ENCODE measurements at places on chromosomes 11 and 22.

- DNase-seq: no peak
These were observed 35.9 kb downstream of the PIK3C2A start for GRCh38 chr11:17171916-17172315.

DNA sequence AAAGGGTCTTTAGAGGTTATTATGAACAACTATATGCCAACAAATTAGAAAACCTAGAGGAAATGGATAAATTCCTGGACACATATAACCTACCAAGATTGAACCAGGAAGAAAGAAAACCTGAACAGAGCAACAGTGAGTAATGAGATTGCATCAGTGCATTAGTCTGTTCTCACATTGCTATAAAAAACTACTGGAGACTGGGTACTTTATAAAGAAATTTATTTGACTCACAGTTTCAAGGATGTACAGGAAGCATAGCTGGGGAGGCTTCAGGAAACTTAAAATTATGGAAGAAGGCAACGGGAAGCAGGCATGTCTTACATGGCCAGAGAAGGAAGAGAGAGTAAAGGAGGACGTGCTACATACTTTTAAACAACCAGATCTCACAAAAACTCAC is 70.8 kb upstream of the GNAZ start:
- DNase-seq: no peak

- DNase-seq: no peak
These were observed 10.0 kb downstream of the CXCR5 start for GRCh38 chr11:118893662-118894061.

GRCh38 chr11:45606514-45607281 is 58.7 kb downstream of the CHST1 start:
- DNase-seq: no peak

DNA sequence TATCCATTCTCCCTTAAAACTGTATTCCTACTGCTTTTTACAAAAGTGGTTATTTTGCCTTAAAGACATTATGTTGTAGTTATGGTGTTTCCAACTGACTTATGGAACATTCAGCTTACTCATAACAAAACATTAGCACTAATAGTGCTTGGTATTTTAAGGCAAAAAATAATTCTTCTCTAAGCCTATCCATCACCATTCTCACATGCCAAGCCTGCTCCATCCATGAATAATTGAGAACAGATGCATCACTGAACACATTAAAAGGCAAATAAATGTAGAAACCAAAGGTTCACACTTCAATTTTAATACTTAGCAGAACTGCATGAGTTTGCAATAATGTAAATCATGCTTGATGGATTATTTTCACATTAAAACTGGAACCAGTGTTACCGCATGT is 42.3 kb upstream of the DDI1 start:
- DNase-seq: no peak

DNA sequence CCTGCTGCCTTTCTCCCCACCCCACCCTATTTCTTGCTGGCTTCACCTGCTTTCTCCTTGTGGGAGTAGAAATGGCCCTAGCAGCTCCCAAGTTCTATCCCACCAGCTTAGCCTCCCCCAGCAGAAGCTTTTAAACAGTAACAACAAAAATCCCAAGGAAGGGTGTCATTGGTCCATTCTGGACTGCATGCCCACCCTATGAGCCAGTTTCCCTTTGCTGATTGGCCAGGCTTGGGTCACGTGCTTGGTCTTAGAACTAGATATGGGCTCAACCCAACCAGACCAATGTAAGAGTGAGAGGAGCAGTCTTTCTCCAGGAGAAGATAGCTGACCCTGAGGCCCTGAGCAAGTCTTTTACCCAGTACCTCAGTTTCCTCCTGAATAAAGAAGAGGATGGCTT is 2.3 kb downstream of the MTFP1 start:
- no peak for DNase-seq

DNA sequence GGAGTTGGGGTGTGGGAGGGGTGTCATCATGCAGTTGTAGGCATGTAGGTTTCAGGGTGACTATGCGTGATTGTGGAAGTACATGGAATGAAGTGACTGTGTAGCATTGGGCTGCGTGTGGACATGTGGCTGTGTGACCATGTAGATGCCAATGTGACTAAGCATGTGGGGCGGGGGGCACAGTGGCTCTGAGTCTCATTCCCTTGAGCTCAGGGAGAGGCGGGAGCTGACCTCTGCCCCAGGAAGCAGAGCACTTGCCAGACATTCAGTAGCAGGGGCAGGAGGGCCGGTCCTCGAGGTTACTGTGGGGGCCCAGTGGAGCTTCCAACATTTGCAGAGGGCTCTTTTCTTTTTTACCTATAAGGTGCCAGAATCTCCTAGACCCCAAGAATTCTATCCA is 440 bp upstream of the KLHL35 start:
- no peak for DNase-seq

- no peak for DNase-seq
These were observed 77.7 kb downstream of the STIM1 start for GRCh38 chr11:3933165-3933628.

- DNase-seq: no peak
These were observed 25.9 kb downstream of the APOBEC3H start for GRCh38 chr22:39122772-39123470.

DNA sequence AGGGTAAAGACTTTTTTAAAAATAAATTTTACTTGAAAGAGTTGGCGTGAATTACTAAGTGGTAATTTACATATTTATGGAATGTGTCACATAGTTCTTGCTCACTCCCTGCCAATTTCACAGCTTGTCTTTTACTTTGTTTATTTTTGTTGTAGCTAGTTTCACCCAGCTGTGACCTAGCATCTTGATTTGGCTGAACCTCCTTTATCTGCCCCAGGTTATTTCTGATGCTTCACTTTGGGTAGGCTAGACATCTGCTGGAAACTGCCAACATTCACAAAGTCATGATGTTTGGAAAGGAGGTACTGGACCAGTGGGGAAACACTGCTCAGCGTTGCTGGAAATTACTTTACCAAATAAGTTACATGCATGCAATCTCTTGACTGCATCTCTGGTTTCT is 1676.0 kb upstream of the RAG2 start:
- DNase-seq: no peak

- DNase-seq: peak; percentile 25
These were observed 2.9 kb upstream of the ARFGAP2 start for GRCh38 chr11:47179655-47179991.

- DNase-seq: peak; percentile 77
These were observed 4.4 kb downstream of the BCL9L start for GRCh38 chr11:118921121-118921928.

GRCh38 chr11:65479184-65480145 is 19.4 kb upstream of the MALAT1 start:
- peak; percentile 85 for DNase-seq

DNA sequence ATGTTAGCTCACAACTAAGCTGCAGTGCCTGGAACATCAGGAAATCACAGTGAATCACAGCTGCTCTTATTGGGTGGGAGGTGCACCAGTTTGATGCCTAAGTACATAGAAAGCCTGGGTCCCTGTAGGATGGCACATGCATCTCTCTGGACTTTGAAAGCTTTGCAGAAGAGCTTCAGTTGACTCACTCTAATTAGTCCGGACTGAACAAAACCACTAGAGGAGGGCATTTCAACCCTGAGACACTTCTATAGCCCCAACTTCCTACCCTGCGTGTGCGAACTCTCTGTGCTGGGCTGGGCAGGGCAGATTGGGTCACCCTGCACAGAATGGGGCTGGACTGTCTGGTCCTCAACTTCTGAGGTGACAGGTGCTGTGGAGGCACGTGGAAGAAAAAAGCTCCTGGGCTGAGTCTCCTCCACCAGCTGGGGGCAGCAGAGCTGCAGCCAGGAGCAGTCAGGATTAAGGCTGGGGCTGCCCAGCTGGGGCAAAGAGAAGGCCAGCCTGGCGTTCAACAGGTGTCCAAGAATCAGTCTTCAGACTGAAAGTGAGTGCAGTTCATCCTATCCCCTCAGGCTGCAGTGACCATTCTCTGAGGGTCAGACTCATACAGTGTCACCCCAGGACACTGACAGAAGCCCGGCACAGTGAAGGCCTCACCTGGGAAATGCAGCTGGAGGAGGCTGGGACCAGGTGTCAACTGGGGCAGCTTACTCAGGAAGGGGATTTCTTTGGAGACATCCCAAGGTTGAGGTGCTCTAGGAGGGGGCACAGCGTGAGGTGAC is 22.1 kb downstream of the GGTLC2 start:
- peak; percentile 29 for DNase-seq

DNA sequence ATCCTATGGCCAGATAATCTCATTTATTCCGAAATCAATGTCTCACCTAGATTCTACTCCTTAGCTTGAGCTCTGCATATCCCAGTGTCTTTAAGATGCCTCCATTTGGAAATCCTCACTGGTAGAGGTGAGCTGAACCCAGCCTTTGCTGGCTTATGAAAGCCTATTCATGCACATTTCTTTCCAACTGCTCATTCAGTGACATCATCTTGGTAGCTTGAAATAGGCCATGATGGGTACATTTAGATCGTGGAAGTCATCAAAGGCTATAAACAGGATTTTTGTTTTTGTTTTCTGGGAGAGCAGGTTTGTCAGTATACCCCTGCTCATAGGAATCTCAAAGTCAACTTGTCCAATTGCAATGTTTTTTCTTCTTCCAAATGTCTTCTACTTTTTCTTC is 6.0 kb downstream of the NXPE1 start:
- DNase-seq: no peak

DNA sequence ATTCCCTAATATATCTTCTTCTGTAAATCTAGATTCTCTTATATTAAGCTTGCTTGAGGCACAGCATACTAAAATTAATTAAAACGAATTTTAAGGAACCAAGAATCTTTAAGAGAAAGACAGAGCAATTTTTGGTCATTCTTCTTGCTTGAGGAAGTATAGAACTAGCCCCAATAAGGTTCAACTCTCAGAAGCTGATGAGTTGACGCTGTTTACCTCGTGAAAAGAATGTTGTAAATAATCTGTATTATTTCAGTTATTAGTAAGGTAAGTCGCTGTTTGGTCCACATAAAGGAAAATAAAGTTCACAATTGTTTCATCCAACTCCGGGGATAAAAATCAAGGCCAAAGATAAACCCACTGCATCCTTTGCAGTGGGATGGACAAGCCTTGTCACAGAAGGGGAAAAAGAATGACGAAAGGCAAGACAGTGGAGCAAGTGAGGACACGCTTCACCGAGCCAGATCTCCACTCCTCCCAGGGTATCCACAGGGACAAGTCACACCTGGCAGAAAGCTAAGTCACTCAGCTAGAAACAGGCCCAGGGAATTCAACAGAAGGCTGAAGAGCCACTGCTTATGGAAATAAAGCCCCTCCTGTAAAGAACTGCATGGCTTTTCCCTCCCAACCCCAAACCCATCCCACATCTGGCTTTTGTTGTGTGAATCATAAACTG is 752 bp downstream of the POU2AF1 start:
- no peak for DNase-seq

All from brain microvascular endothelial cell (primary cell).